CD8-positive, alpha-beta memory T cell (primary cell): ENCODE measurements at places on chromosomes 1 and 21. TPM values are rescaled to one million over a fixed set of nuclear protein-coding genes. Genes with fewer than 3 reads are reported as not detected.

- no peaks in the 10 kb centered on the region for H3K4me1 ChIP-seq
- DNase-seq = no peak
- peaks cover 7% of the 10 kb centered on the region for H3K27me3 ChIP-seq
These were observed at the start of gene OBSCN for GRCh38 chr1:228207851-228208821. Gene OBSCN (plus strand): TSS chr1:228208044. CDS start chr1:228211784, 3,740 bp downstream.

DNA sequence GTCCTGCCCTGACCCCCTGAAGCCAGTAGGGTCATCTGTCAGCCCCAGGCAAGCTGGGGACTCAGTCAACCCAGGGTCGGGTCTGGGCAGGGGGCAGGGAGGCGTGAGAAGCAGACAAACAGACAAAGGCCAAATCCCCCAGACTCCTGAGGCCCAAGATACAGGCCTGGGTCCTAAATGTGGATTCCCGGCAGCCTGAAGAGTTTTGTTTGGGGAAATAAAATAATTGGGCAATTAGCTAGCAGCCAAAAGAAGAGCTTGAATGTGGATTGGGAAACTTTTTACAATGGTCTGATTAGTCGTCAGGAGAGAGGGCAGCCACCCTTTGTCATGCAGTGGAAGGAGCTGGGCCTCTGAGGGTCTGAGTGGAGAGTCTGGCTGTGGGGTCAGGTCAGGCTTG lies 4.5 kb upstream of the LEFTY2 start:
- no peak overlapping the region for H3K4me3 ChIP-seq
- no peaks in the 10 kb centered on the region for H3K36me3 ChIP-seq
- DNase-seq = no peak
- no peak overlapping the region for H3K27ac ChIP-seq

DNA sequence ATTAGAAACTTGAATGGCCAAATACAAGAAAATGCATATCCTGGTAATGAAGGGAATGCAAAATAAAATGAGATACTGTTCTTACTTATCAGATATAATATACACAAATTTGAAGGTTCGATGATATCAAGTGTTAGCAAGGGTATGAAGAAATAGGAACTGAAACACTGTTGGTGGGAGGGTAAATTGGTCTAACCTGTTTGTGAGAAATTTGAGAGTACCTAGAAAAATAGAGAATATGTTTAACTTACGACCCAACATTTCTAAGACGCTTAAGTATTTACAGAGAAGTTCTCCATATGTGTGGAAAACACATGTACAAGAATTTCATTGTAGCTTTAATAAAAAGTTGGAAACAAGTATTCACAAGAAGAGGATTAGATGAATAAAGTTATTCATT lies 25.9 kb downstream of the ATG4C start:
- no peaks in the 10 kb centered on the region for H3K4me1 ChIP-seq
- DNase-seq = no peak
- H3K4me3 ChIP-seq = no peak overlapping the region
- no peaks in the 10 kb centered on the region for H3K27me3 ChIP-seq
- H3K36me3 ChIP-seq = no peaks in the 10 kb centered on the region
- no peak overlapping the region for H3K27ac ChIP-seq

DNA sequence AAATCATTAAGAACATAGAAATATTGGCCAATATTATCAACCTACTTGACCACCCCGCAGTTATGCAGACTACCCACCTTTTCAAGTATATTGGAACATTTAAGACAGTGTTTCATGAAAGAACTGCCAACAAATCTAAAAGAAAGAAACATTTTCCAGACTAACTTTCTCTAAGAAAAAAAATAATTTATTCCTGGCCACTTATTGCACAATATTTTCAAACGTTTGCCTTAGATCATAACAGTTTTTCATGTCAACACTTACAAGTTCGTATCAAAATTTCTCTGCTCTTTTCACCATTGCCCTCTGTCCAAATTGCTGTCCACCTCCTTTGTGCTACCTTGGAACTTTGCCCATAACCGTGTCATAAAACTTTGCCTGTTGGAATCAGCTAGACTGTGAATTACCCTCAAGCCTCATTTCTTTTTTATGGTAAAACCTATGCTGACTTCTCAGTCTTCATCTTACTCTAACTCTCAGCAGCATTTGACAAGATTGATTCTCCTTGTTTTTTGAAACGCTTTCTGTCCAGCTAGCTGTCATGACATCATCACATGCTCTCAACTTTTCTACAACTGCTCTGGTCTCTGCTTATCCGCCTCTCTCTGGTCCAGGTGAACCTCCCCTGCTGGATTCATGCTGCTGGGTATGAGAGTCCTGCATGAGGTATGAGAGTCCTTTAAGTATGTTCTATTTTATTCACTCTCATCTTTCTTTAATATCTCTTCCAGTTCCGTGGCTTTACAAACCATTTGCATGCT lies 92.8 kb upstream of the CHRM3 start:
- no peak overlapping the region for H3K4me3 ChIP-seq
- H3K27me3 ChIP-seq = no peaks in the 10 kb centered on the region
- H3K4me1 ChIP-seq = no peaks in the 10 kb centered on the region
- H3K27ac ChIP-seq = no peak overlapping the region
- H3K36me3 ChIP-seq = no peaks in the 10 kb centered on the region

AGO4 gene
- 8.3 TPM for total RNA-seq

- H3K4me3 ChIP-seq = no peak overlapping the region
- no peaks in the 10 kb centered on the region for H3K4me1 ChIP-seq
- no peaks in the 10 kb centered on the region for H3K27me3 ChIP-seq
These were observed 298.3 kb downstream of the RWDD3 start for GRCh38 chr1:95532335-95532734.

CLCC1 gene
- 15.8 TPM for total RNA-seq

- no peak for DNase-seq
- H3K4me1 ChIP-seq = no peaks in the 10 kb centered on the region
- no peaks in the 10 kb centered on the region for H3K27me3 ChIP-seq
- no peak overlapping the region for H3K4me3 ChIP-seq
- H3K27ac ChIP-seq = no peak overlapping the region
- H3K36me3 ChIP-seq = no peaks in the 10 kb centered on the region
These were observed 31.1 kb downstream of the OTUD7B start for GRCh38 chr1:149979245-149979971.

- no peak overlapping the region for H3K27ac ChIP-seq
- no peak overlapping the region for H3K4me3 ChIP-seq
- no peaks in the 10 kb centered on the region for H3K36me3 ChIP-seq
These were observed 222.8 kb downstream of the HLX start for GRCh38 chr1:221101807-221102605.

GPR153 gene
- 0.50 TPM for total RNA-seq

DNA sequence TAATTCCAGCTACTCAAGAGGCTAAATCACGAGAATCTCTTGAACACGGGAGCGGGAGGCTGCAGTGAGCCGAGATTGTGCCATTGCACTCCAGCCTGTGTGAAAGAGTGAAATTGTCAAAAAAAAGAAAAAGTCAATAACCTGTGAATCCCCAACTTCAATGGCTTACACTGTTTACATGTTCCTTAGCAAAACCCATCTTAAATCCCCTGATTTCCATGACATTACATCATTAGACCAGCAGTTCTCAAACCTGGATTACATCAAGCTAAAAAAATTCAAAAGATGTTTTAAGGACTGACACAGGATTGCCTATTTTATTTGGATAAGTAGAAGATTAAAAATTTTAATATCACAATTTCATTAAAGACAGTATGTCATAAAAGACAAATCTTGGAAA lies 12.4 kb downstream of the GPBP1L1 start:
- H3K27me3 ChIP-seq = no peaks in the 10 kb centered on the region
- no peak for DNase-seq
- H3K36me3 ChIP-seq = peaks cover 5% of the 10 kb centered on the region

GRCh38 chr21:14482165-14482564 lies 64.0 kb downstream of the SAMSN1 start:
- H3K27me3 ChIP-seq = no peaks in the 10 kb centered on the region
- no peaks in the 10 kb centered on the region for H3K36me3 ChIP-seq
- no peak overlapping the region for H3K27ac ChIP-seq
- peak overlapping the region; percentile 9 for H3K4me3 ChIP-seq
- DNase-seq = no peak

DNA sequence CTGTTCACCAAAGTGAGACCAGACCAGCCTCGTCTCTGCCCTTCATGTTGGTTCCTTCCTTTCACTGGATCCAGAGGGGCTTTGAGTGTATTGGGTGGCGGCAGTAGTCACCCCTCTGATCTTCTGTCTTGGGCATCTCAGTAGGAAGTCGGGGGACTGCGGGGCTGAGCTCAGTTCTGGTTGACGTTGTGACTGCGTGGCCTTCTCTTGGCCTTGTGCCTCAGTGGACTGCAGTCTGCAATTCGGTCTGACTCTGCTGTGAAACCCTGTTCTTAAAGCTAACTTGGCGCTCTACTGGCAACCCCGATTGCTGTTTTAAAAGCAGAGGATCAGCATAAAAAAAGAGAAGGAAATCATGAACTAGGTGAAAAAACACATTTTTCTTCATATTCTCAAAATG lies 56.7 kb downstream of the SLC37A1 start:
- no peaks in the 10 kb centered on the region for H3K36me3 ChIP-seq
- H3K27me3 ChIP-seq = no peaks in the 10 kb centered on the region
- H3K27ac ChIP-seq = no peak overlapping the region
- H3K4me3 ChIP-seq = no peak overlapping the region

SPATA1 gene
- total RNA-seq = 0.69 TPM

DNA sequence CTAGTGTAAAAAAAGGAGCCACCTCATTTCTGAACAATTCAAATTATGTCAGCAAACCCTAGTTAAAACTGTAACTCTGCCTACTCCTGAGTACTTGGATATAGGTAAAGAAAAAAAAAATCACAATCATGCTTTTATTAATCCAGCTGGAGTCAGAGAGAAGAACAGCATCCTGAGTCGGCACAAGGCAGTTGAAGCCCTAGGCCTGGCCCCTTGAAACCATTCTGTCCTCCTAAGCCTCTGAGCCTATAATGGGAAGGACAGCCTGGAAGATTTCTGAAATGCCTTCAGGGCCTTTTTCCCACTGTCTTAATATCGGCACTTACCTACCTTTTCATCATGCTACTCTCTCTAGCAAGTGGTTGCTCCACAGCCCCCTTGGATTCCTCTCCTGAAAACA lies 32.5 kb downstream of the CDC42BPA start:
- no peak overlapping the region for H3K27ac ChIP-seq
- no peak overlapping the region for H3K4me3 ChIP-seq
- no peaks in the 10 kb centered on the region for H3K36me3 ChIP-seq
- H3K4me1 ChIP-seq = no peaks in the 10 kb centered on the region
- H3K27me3 ChIP-seq = no peaks in the 10 kb centered on the region

- no peak for DNase-seq
- no peak overlapping the region for H3K4me3 ChIP-seq
- no peak overlapping the region for H3K27ac ChIP-seq
These were observed 73.8 kb downstream of the MTR start for GRCh38 chr1:236868625-236869467.

- DNase-seq = peak; percentile 39
- H3K36me3 ChIP-seq = no peaks in the 10 kb centered on the region
- H3K27me3 ChIP-seq = no peaks in the 10 kb centered on the region
- peak overlapping the region; percentile 45 for H3K4me3 ChIP-seq
- peak overlapping the region; percentile 49 for H3K27ac ChIP-seq
- peaks cover 62% of the 10 kb centered on the region for H3K4me1 ChIP-seq
These were observed 14.0 kb upstream of the GBP5 start for GRCh38 chr1:89286549-89287180.

CADM3 gene
- not detected for total RNA-seq

GRCh38 chr1:224958490-224958889 lies 29.0 kb downstream of the DNAH14 start:
- H3K4me3 ChIP-seq = no peak overlapping the region
- H3K4me1 ChIP-seq = no peaks in the 10 kb centered on the region
- no peaks in the 10 kb centered on the region for H3K36me3 ChIP-seq
- DNase-seq = no peak
- H3K27ac ChIP-seq = no peak overlapping the region

PPIAL4G gene
- total RNA-seq = 0.44 TPM

DNA sequence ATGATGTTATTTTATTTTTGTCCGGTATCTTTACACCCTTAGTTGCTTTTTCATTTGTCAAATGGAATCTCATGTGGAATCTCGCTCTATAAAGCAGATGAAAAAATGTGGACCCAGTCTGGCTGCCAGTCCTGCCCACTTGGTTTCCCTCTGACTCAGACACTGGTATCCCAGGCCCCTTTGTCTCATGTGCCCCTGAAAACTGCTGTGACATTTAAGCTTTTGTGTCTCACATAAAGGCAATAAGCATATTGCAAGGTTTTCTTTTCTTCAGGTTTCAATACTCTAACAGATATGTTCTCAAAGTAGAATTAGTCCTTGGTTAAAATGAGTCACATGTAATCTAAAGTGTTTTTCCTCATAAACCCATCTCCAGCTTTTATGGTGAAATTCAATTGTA lies 183.3 kb downstream of the ST6GALNAC3 start:
- H3K27ac ChIP-seq = no peak overlapping the region
- H3K36me3 ChIP-seq = no peaks in the 10 kb centered on the region
- no peak overlapping the region for H3K4me3 ChIP-seq

DNA sequence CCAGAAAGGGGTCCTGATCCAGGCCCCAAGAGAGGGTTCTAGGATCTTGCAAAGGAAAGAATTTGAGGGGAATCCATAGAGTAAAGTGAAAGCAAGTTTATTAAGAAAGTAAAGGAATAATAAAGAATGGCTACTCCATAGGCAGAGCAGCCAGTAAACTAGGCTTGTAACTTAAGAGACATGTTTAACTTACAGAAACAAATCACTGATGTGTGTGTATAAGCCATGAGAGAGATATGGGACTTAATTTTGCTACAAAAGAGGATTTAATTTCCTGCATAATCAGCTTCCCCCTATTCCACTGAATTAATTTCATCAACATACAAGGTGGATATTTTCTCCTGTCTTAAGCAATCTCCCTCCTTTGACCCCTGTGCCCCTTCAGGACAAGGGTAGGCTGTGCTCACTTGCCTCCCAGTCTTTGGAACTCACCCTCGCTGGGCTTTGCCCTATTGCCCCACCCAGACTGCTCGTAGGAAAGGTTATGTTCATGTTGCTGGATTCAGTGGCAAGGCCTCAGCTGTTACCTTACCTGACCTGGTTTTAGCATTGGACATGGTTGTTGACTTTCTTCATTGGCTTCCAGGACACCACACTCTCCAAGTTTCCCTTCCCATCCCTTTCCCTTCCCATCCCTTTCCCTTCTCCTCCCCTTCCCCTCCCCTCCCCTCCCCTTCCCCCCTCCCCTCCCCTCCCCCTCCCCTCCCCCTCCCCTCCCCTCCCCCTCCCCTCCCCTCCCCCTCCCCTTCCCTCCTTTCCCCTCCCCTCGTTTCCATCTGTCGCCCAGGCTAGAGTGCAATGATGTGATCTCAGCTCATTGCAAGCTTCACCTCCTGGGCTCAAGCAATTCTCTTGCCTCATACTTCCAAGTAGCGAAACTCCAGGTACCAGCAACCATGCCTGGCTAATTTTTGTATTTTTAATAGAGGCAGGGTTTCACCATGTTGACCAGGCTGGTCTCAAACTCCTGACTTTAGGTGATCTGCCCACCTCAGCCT lies 44.6 kb downstream of the TBCE start:
- no peaks in the 10 kb centered on the region for H3K27me3 ChIP-seq
- H3K27ac ChIP-seq = no peak overlapping the region
- H3K36me3 ChIP-seq = no peaks in the 10 kb centered on the region
- H3K4me3 ChIP-seq = no peak overlapping the region
- H3K4me1 ChIP-seq = no peaks in the 10 kb centered on the region

PRR9 gene
- not detected for total RNA-seq

USH2A gene
- total RNA-seq = not detected

ESPN gene
- 0.28 TPM for total RNA-seq
